ENCODE measurements at places on chromosomes 5 and 9. TPM values are rescaled to one million over a fixed set of nuclear protein-coding genes. Genes with fewer than 3 reads are reported as not detected.

The NEUROG1 gene
- total RNA-seq: not detected

The PTGDS gene
- total RNA-seq: 35.2 TPM

The AGGF1 gene
- total RNA-seq: 21.3 TPM

The CEL gene
- 0.13 TPM for total RNA-seq

The ADCY2 gene
- 24.3 TPM for total RNA-seq

The KIF20A gene
- 0.89 TPM for total RNA-seq

The TRPM3 gene
- total RNA-seq: 0.07 TPM

The TXNDC8 gene
- not detected for total RNA-seq

The C6 gene
- total RNA-seq: 1.4 TPM

DNA sequence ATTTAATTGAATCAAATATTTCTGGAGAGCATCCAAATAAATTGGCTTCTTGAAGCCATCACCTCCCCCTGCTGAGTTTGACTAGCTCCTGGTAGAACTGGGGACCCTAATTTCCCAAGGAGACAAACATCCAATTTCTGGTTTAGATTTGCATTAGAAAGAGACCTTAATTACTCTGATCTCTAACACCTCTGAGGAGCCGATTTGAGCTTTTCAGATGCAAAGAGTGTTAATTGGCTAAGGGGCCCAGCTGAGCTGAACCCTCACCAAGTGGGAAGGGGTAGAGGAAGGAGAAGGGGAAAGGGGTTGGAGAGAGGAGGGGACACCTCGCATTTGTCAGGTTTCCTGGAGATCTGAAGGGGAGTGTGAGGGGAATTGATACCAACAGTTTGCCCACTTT is 145.4 kb upstream of the SHB start:
- no peak for DNase-seq

GRCh38 chr5:117161718-117162335 is 587.2 kb upstream of the SEMA6A start:
- no peak for DNase-seq

DNA sequence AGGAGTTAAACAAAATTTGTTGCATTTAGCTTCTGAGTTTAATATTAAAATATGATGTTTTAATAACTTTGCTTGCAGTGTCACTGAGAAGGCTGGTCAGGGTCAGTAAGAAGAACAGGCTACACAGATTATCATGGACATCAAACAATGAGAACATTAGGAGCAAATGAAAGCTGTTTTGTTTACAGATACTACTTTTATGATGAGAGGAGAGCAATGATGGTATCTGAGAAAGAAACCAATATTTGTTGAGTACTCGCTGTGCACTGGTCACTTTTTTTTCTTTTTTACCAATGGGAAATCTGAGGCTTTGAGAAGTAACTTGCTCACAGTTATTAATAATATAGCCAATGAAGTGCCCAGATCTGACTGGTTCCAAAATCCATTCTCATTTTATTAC is 109.6 kb downstream of the INVS start:
- DNase-seq: no peak

GRCh38 chr5:113237893-113238292 is 196.9 kb downstream of the TSSK1B start:
- DNase-seq: no peak

- DNase-seq: no peak
These were observed 129.7 kb upstream of the MTAP start for GRCh38 chr9:21672761-21673160.

DNA sequence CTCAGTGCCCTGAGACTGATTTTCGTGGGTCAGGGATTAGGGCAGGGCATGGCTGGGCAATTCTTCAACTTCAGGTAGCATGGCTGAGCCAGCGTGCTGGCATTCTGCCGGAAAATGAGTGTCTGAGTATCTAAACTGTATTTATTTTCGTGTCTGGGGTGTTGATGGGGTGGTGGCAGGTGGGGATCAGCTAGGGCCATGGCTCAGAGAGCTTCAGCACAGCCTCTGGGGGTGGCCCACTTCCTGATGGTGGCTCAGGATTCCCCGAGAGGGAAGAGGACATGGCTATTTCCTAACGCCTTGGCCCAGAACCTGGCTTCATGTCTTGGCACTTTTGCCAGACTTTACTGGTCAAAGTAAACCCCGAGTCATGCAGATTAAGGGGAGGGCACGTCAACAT is 260.5 kb downstream of the GADD45G start:
- DNase-seq: no peak

GRCh38 chr5:80916676-80917075 is 43.5 kb upstream of the RASGRF2 start:
- DNase-seq: no peak

GRCh38 chr5:173744551-173744950 is 128.1 kb upstream of the BOD1 start:
- no peak for DNase-seq

DNA sequence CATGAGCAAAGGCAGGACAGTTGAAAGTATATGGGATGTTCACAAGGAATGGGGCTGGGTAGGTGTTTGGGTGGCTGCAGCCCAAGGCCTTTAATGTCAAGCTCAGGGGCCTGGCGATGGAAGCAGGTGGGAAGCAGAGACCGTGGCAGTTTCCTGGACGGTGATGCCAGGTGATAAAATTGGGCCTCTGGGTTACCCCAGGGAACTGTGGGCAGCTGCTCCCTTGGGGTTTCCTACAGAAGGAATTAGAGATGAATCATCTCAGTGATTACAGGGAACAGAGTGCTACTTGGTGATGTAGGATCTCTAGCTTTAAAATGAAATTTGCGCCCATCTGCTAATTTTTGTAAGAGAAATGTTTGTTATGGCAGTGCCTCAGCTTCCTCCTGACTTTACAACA is 39.2 kb downstream of the TSTD2 start:
- no peak for DNase-seq

DNA sequence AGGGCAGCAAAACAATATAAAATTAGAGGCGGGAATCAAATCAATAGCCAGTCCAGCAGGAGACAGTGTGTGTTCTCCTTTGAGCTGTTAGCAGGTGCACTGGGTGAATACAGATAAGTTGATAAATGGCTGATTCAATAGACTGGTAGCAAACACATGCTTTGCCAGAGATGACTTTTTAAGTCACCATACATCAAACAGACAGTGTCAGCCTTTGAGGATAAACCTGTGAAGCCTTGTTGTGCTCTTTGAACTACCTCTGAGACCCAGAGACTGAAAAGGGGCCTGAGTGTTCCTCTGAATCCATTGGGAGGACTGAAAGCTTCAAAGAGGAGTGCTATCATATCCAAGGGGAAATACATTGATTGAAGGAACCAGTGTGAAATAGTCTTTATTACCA is 301.9 kb downstream of the RASEF start:
- no peak for DNase-seq

GRCh38 chr9:97529363-97530076 is 28.1 kb downstream of the TMOD1 start:
- peak; percentile 85 for DNase-seq

DNA sequence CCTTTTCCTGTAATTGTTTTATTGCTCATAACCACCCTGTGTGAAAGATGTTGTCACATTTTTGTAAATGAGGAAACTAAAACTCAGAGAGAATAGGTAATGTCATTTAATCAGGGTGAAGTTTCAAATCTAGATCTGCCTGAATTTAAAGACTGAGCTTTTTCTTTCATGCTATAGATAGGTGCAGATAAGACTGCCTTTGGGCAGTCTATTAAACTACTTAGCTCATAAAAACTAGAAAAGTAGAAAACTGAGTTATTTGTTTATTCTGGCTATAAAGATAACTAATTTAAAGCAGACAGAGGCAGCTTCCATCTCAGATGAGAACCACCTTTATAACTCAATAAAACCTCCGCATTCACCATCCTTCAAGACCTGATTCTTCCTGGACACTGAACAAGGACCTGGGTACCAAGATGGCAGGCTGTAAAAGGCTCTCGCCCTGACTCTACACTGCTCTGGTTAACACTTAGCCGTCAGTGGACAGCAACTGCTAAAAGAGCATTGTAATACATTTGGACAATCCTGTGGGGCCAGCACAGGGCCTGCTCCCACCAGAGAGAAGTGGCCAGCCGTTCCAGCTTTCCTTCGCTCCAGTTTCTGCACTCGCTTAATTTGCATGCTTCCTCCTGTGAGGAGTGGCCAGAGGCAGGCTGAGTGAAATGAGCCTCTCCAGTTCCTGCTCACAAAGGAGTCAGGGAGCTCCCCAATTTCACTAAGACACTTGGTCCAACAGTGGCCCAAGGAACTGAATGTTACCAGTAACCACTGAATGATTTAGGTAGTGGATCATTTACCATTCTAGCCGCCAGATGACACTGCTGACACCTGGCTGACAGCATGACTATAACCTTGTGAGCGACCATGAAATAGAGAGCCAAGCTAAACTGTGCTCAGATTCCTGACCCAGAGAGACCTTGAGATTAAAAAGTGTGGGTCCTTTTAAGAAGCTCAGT is 566.4 kb downstream of the EFNA5 start:
- DNase-seq: peak; percentile 74

GRCh38 chr5:53331463-53331862 is 149.0 kb upstream of the FST start:
- no peak for DNase-seq

DNA sequence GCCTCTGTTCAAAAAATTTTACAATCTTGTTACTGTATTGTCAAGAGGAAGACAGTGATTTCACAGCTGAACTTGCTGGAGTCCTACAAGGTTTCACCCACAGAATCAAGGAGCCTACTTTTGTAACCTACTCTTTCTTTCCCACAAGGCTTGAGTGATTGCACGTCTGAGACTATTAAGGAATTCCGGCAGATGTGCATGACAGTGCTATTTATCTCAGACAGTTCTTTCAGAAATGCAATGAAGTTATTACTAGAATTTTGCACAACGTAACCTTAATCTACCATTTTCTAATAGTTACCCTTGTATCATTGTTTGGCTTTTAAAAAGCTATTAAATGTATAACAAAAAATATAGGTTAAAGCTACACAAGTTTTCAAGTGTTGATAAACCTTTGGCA is 400.1 kb downstream of the PTPRD start:
- DNase-seq: no peak

GRCh38 chr5:45692481-45692880 is 3.7 kb downstream of the HCN1 start:
- DNase-seq: no peak
